Effector memory CD8-positive, alpha-beta T cell (primary cell): ENCODE measurements at places on chromosomes 11 and 22.

- no peaks in the 10 kb centered on the region for H3K36me3 ChIP-seq
- no peaks in the 10 kb centered on the region for H3K4me1 ChIP-seq
- no peak for DNase-seq
Measured at GRCh38 chr11:47005441-47005840, 68.9 kb downstream of the CSTPP1 start.

GRCh38 chr11:76164081-76164480 lies 42.2 kb downstream of the WNT11 start:
- no peaks in the 10 kb centered on the region for H3K36me3 ChIP-seq
- no peak for DNase-seq
- H3K4me1 ChIP-seq, result no peaks in the 10 kb centered on the region
- H3K4me3 ChIP-seq, result no peak overlapping the region
- H3K27ac ChIP-seq, result no peak overlapping the region
- peaks cover 11% of the 10 kb centered on the region for H3K27me3 ChIP-seq

DNA sequence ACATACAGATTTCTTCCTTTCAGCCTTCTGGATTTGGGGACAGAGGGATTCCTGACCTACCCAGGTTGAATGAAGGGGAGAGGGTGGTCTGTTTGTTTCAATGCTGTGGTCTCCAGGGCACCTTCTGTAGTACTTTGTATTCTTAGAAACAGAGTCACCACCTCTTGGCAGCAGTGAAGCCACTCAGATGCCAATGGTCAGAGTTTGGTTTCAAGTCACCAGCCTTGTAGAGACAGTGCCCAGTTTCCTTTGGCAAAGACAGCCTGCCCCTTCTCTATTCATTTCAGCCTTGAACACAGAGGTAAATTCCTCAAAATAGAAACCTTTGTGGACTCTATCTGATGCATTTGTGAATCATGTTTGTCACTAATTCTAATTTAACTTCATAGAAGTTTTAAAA lies 111.7 kb upstream of the RASSF10 start:
- H3K27me3 ChIP-seq, result peaks cover 52% of the 10 kb centered on the region
- no peaks in the 10 kb centered on the region for H3K4me1 ChIP-seq
- no peak overlapping the region for H3K4me3 ChIP-seq
- no peak for DNase-seq

DNA sequence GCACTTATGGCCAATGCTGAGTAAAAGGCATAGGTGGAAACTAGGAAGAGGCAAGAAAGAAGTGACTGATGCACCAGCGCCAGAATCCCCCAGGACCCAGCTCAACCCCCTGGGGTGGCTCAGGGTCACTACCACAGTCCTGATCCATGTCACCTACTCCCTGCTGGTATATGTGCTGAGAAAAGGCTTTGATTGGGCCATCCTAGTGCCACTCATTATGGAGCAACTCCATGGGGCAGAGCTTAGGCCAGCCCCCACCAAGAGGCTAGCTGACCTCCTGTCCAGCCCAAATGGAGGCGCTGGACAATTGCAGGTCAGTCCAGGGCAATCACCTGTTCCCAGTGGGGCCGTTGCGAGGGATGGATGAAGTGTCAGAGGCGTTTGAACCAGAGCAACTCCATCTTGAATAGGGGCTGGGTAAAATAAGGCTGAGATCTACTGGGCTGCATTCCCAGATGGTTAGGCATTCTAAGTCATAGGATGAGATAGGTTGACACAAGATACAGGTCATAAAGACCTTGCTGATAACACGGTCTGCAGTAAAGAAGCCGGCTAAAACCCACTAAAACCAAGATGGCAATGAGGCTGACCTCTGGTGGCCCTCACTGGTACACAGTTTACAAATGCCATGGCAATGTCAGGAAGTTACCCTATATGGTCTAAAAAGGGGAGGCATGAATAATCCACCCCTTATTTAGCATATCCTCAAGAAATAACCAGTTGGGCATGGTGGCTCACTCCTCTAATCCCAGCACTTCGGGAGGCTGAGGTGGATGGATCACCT lies 20.6 kb upstream of the DAGLA start:
- DNase-seq, result no peak
- H3K4me1 ChIP-seq, result no peaks in the 10 kb centered on the region
- H3K4me3 ChIP-seq, result no peak overlapping the region
- H3K27ac ChIP-seq, result no peak overlapping the region
- H3K36me3 ChIP-seq, result no peaks in the 10 kb centered on the region

GRCh38 chr11:46603704-46604308 lies 10.0 kb upstream of the AMBRA1 start:
- peaks cover 2% of the 10 kb centered on the region for H3K4me1 ChIP-seq
- no peaks in the 10 kb centered on the region for H3K36me3 ChIP-seq
- DNase-seq, result no peak
- no peak overlapping the region for H3K4me3 ChIP-seq
- H3K27me3 ChIP-seq, result no peaks in the 10 kb centered on the region

DNA sequence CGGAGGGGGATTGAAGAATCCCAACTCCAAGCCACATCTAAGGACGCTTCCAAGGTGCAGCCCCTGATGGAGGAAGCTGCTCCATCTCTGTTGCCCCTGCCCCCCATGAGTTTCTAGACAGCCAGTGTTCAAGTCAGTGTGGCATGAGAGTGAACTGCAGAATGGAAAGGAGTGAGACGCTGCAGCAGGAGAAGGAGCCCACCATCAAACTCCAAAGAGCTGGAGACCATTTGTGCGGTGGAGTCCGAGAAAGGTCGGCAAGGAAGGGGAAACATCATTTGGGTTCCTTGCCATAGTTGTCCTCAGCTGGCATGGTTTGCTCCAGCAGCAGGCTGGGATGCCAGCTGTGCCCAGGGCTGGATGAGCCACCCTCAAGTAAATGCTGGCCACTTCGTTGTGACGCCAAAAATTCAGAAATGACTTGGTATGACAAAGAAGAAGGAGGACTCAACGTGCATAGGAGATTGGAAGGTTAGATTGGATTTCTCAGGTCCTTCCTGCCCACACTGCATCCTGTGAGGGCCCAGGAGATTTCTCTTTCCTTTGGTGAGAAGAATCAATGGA lies 16.4 kb downstream of the APOL2 start:
- no peak for DNase-seq
- peaks cover 22% of the 10 kb centered on the region for H3K36me3 ChIP-seq
- peaks cover 14% of the 10 kb centered on the region for H3K27me3 ChIP-seq
- peaks cover 15% of the 10 kb centered on the region for H3K4me1 ChIP-seq

- no peak for DNase-seq
- no peak overlapping the region for H3K4me3 ChIP-seq
- no peaks in the 10 kb centered on the region for H3K4me1 ChIP-seq
- H3K27ac ChIP-seq, result no peak overlapping the region
- H3K36me3 ChIP-seq, result peaks cover 6% of the 10 kb centered on the region
Measured at GRCh38 chr22:44145544-44145943, 35.2 kb upstream of the PARVG start.

GRCh38 chr11:76846441-76846840 lies 14.3 kb upstream of the ACER3 start:
- H3K27me3 ChIP-seq, result peaks cover 38% of the 10 kb centered on the region
- DNase-seq, result no peak
- no peak overlapping the region for H3K27ac ChIP-seq
- no peak overlapping the region for H3K4me3 ChIP-seq
- no peaks in the 10 kb centered on the region for H3K36me3 ChIP-seq

- no peak overlapping the region for H3K27ac ChIP-seq
- H3K36me3 ChIP-seq, result no peaks in the 10 kb centered on the region
- no peak overlapping the region for H3K4me3 ChIP-seq
- H3K4me1 ChIP-seq, result no peaks in the 10 kb centered on the region
Measured at GRCh38 chr11:123180574-123180973, 14.5 kb downstream of the CLMP start.

DNA sequence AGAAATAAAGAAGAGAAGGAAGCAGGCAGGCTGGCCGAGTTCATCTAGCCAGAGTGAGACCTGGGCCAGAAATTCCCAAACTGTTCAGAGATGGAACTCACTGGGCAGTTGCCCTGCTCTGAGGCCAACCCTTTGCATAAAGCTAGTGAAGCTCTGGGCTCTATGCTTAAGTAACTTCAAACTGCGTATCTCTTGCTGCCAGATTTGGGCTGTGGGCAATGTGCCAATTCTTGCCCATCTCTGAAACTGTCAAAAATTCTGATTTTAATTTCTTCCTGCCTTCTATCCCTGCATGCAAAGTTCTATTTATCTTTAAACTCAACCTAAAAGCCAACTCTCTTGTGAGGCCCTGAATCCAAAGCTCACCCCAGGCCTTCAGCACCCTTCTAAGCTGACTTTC lies 36.2 kb upstream of the HEPHL1 start:
- no peaks in the 10 kb centered on the region for H3K4me1 ChIP-seq
- H3K27ac ChIP-seq, result no peak overlapping the region
- no peak overlapping the region for H3K4me3 ChIP-seq
- no peak for DNase-seq

- no peak for DNase-seq
- no peak overlapping the region for H3K4me3 ChIP-seq
- no peaks in the 10 kb centered on the region for H3K36me3 ChIP-seq
- H3K27ac ChIP-seq, result peak overlapping the region; percentile 47
- H3K4me1 ChIP-seq, result peaks cover 30% of the 10 kb centered on the region
- H3K27me3 ChIP-seq, result no peaks in the 10 kb centered on the region
Measured at GRCh38 chr11:17161515-17161914, 46.3 kb downstream of the PIK3C2A start.

- DNase-seq, result no peak
- no peak overlapping the region for H3K27ac ChIP-seq
- no peaks in the 10 kb centered on the region for H3K36me3 ChIP-seq
Measured at GRCh38 chr22:36580371-36580770, 51.4 kb upstream of the EIF3D start.

DNA sequence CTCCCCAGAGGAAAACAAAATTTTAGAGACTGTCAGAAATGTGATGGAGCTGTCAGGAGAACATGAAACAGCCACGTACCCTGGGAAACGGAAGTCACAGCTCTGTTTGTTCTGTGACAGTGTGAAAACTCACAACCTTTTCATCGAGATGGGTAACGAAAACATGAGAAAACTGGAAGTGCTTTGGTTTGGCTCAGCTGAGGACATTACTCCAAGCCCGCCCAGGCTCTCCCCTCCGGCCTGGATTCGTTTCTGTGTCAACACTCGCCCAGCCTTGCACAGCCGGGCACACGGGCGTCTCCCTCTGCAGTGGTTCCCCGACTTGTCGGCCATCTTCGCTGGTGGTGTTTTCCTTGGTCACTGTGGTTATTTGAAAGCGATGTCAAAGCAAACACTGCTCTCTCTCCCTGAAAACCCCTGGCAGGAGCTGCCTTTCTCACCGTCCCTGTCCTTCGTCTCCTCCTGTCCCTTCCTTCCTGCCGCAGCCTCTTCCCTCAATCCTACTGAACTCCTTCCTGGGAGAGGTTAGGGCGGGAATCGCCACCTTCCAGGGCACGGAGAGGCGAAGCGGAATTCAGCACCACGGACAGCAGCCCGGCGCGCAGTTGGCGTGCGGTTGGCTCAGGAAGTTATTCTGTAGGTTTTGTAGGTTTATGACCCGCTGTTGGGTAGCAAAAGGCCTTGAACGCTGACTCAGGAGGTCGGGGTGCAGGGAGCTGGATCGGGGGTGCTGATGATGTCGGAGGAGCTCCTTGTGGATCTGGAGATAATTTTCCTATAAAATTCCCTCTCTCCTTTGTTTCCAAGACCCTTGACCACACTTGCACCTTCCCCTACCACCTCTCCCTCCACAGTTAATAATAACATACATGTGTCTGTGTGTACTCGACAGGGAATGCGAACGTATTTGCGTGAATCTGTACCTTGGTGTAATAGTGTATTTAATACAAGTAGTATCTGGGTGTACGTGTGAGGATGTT lies 13.1 kb upstream of the RPS19BP1 start:
- H3K27me3 ChIP-seq, result peaks cover 11% of the 10 kb centered on the region
- H3K27ac ChIP-seq, result peak overlapping the region; percentile 87
- peak; percentile 70 for DNase-seq
- peaks cover 8% of the 10 kb centered on the region for H3K36me3 ChIP-seq
- peak overlapping the region; percentile 75 for H3K4me3 ChIP-seq
- peaks cover 26% of the 10 kb centered on the region for H3K4me1 ChIP-seq

DNA sequence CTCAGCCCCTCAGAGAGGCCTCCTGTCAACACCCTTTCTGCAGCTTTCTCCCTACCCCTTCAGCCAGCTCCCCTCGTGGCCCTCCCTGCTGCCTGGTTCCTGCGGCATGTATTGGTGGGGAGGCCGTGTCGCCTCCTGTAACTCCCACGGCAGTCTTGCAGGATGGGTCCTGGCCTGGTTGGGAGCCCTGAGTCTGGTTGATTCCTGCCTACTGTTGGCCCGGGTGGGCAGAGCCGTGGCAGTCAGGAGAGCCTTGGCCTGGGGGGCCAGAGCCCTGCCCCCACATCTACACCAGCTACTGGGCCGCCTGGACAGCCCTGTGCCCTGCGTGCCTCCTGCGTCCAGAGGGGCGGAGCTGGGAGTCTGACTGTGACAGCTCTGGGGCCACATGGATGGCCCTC lies 30.3 kb upstream of the GRAMD4 start:
- no peaks in the 10 kb centered on the region for H3K27me3 ChIP-seq
- no peak for DNase-seq
- no peak overlapping the region for H3K4me3 ChIP-seq
- peaks cover 3% of the 10 kb centered on the region for H3K36me3 ChIP-seq

DNA sequence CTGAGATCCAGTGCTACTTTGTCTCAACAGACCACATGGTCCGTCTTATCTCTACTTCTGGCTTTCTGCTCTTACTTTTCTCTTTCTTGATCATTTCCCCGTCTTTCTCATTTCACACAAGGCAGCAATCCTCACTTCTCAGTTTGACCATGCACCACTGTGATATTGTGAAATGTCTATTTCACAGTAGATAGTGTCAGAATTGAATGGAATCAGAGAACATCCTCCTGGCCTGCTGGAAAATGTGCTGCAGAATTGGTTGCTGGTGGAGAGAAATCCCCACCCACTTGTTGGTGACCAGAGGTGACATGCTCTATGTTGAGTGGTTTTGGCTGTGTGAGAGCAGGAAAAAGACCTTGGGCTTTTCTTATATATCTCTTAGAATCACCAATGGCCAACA lies 57.8 kb upstream of the RCN1 start:
- no peak overlapping the region for H3K27ac ChIP-seq
- H3K36me3 ChIP-seq, result no peaks in the 10 kb centered on the region
- H3K27me3 ChIP-seq, result peaks cover 59% of the 10 kb centered on the region

GRCh38 chr11:6390718-6391469 lies 620 bp downstream of the SMPD1 start:
- DNase-seq, result no peak
- H3K4me3 ChIP-seq, result peak overlapping the region; percentile 88
- H3K27me3 ChIP-seq, result no peaks in the 10 kb centered on the region
- H3K36me3 ChIP-seq, result peaks cover 40% of the 10 kb centered on the region
- peaks cover 35% of the 10 kb centered on the region for H3K4me1 ChIP-seq
